Muscle of leg (tissue), 16 donors: ENCODE measurements at places on chromosomes 7 and 10. TPM values are rescaled to one million over a fixed set of nuclear protein-coding genes. Genes with fewer than 3 reads are reported as not detected.

Gene PDZD7
- 1.2 TPM for total RNA-seq

Gene TRIM4
- total RNA-seq, result 16.5 TPM

Gene ANKRD61
- 0.22 TPM for total RNA-seq

Gene COL28A1
- 0.75 TPM for total RNA-seq

Gene LBX1
- 3.3 TPM for total RNA-seq

Gene MYOZ1
- total RNA-seq, result 552 TPM

DNA sequence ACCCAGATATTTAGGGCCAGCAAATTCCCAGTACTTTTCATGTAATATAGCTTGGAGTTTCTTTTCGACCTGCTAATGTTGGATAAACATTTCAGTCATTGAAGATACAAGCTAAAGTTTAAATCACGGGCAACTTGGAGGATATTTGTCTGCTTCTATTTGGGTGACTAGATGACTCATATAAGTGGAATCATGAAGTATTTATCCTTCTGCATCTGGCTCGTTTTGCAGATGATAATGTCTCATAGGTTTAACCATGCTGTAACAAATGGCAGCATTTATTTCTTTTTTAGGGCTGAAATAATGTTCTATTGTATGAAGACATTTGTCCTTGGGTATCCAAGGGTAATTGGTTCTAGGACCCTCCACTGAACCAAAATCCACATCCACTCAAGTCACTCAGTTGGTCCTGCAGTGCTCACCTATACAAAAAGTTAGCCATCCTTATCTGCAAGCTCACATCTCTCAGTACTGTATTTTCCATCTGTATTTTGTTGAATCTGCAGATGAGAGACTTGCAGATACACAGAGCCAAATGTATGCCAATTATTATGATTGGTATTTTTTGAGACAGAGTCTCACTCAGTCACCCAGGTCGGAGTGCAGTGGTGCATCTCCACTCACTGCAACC is 187.2 kb upstream of the CSTF2T start:
- no peak overlapping the region for H3K4me3 ChIP-seq
- DNase-seq, result no peak
- H3K27me3 ChIP-seq, result no peaks in the 10 kb centered on the region
- H3K4me1 ChIP-seq, result no peaks in the 10 kb centered on the region
- H3K27ac ChIP-seq, result no peak overlapping the region

DNA sequence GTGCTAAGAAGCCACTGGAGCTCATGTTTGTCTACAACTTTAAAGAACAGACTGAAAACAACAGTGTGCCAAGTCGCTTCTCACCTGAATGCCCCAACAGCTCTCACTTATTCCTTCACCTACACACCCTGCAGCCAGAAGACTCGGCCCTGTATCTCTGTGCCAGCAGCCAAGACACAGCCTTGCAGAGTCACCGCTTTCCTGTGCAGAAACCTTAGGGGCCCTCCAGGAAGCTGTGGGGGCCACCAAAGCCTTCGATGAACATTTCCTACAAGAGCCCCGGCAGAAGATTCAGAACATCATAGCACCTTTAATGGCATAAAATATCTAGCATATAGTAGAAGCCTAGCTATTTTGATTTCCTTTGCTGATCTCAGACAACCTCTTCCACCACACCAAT is 88.0 kb upstream of the PRSS58 start:
- H3K36me3 ChIP-seq, result no peaks in the 10 kb centered on the region
- no peak overlapping the region for H3K4me3 ChIP-seq
- no peaks in the 10 kb centered on the region for H3K4me1 ChIP-seq
- H3K27me3 ChIP-seq, result no peaks in the 10 kb centered on the region

DNA sequence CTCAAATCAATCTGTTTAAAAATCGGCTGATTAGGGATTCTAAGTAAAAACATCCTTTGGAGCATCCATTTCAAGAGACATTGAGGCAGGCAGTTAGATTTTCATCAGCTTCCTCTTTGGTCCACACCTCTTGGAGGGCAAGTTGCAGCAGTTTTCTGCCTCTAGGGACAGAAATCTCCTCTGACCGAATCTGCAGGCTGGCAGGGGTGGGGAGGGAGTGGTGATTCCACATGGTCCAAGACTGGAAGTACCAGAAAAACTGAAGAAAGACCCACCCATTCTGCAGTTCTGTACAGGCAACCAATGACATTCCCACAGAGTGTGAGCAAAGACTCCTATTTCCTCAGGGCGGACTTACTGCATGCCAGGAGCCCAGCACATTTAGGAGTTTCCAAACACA is 29.0 kb downstream of the FGFBP3 start:
- no peak overlapping the region for H3K4me3 ChIP-seq
- peak; percentile 27 for DNase-seq
- H3K36me3 ChIP-seq, result no peaks in the 10 kb centered on the region
- peaks cover 5% of the 10 kb centered on the region for H3K27me3 ChIP-seq
- peaks cover 15% of the 10 kb centered on the region for H3K4me1 ChIP-seq
- no peak overlapping the region for H3K27ac ChIP-seq

GRCh38 chr7:112484671-112485167 is 3.9 kb downstream of the LSMEM1 start:
- peaks cover 12% of the 10 kb centered on the region for H3K4me1 ChIP-seq
- peak overlapping the region; percentile 60 for H3K27ac ChIP-seq

DNA sequence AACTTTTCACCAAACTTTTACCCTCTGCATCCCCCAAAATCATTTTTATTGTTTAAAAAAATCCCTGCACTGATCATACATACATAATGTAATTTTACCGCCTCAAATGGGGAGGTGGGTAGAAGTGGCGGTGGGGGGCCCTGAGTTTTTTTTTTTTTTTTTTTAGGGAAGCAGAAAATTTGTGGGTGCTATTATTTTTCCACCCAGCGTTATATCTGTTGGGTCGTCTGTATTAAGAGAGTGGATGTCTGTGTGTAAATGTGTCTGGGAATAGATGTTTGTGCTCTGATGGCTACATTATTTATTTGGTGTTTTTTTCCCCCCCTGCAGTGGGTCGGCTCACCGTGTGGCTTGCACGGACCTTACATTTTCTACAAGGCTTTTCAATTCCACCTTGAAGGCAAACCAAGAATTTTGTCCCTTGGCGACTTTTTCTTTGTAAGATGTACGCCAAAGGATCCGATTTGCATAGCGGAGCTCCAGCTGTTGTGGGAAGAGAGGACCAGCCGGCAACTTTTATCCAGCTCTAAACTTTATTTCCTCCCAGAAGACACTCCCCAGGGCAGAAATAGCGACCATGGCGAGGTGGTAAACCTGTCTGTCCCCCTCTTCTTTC is 438 bp downstream of the ARID5B start:
- no peaks in the 10 kb centered on the region for H3K36me3 ChIP-seq
- H3K4me3 ChIP-seq, result peak overlapping the region; percentile 90
- H3K27me3 ChIP-seq, result no peaks in the 10 kb centered on the region
- peaks cover 12% of the 10 kb centered on the region for H3K4me1 ChIP-seq
- H3K27ac ChIP-seq, result peak overlapping the region; percentile 98

GRCh38 chr10:2874963-2875362 is 192.4 kb upstream of the PFKP start:
- no peaks in the 10 kb centered on the region for H3K27me3 ChIP-seq
- no peaks in the 10 kb centered on the region for H3K4me1 ChIP-seq
- no peak overlapping the region for H3K27ac ChIP-seq
- no peak for DNase-seq

DNA sequence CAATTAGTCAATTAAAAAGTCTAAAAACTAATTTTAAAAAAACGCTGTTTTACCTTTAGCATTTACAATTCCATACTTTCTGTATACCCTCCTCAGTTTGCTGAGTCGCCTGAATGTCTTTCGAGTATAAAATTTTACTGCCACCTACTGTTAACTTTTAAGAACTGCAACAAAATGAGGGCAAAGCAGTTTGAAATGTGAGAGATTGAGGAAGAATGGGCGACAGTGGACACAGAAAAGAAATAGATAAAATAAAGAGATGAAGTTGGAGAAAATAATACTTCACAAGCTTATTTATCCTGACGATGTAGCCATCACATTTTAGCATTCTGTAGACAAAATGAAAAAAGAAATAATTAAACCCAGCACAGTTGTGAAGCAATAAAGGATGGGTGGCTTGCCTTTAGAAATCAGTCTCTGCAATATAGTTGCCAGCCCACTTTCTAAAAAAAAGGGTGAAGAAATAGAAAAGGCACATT is 110.8 kb upstream of the PTN start:
- no peaks in the 10 kb centered on the region for H3K27me3 ChIP-seq
- DNase-seq, result peak; percentile 84
- peaks cover 5% of the 10 kb centered on the region for H3K4me1 ChIP-seq
- no peaks in the 10 kb centered on the region for H3K36me3 ChIP-seq
- no peak overlapping the region for H3K4me3 ChIP-seq

DNA sequence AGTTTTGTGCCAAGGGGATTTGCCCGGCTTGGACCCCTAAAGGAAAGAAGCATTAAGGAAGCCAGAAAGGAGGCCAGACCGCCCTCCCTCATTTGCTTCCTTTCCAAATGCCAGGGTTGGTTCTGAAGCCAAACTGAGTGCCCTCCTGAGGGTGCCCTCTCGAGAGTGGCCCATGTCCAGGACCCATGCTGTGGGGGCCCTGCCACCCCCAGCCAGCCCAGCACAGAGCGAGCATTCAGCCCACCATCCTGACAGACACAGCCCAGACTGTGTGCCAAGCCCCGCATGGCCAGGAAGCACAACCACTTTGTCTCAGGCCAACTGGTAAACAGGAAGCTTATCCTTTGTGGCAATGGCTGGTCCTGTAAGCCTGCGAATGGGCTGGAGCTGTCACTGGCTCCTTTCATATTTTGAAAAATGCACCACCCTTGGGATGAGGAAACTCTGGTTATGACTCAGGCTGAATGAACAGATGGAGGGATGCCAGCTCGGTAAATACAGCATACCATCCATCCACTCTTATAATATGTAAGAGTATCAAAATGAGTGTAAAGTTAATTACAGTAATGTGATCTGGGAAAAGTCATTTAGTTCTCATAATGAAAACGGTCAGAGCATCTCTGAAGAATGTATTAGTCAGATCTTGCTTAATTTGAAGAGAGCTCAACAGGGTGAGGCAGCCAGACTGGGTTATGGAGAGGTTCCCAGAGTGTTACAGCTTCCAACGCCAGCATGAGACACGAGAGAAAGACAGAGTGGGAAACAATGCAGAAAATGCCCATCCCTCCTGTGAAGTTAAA is 65.0 kb downstream of the STK17A start:
- peak; percentile 76 for DNase-seq
- H3K4me1 ChIP-seq, result peaks cover 40% of the 10 kb centered on the region
- peak overlapping the region; percentile 89 for H3K27ac ChIP-seq
- peaks cover 38% of the 10 kb centered on the region for H3K36me3 ChIP-seq
- no peaks in the 10 kb centered on the region for H3K27me3 ChIP-seq

- no peaks in the 10 kb centered on the region for H3K27me3 ChIP-seq
- no peak overlapping the region for H3K27ac ChIP-seq
- H3K4me1 ChIP-seq, result no peaks in the 10 kb centered on the region
- DNase-seq, result no peak
- H3K36me3 ChIP-seq, result no peaks in the 10 kb centered on the region
- H3K4me3 ChIP-seq, result no peak overlapping the region
Measured at GRCh38 chr7:134827436-134827835, 48.0 kb downstream of the CALD1 start.

DNA sequence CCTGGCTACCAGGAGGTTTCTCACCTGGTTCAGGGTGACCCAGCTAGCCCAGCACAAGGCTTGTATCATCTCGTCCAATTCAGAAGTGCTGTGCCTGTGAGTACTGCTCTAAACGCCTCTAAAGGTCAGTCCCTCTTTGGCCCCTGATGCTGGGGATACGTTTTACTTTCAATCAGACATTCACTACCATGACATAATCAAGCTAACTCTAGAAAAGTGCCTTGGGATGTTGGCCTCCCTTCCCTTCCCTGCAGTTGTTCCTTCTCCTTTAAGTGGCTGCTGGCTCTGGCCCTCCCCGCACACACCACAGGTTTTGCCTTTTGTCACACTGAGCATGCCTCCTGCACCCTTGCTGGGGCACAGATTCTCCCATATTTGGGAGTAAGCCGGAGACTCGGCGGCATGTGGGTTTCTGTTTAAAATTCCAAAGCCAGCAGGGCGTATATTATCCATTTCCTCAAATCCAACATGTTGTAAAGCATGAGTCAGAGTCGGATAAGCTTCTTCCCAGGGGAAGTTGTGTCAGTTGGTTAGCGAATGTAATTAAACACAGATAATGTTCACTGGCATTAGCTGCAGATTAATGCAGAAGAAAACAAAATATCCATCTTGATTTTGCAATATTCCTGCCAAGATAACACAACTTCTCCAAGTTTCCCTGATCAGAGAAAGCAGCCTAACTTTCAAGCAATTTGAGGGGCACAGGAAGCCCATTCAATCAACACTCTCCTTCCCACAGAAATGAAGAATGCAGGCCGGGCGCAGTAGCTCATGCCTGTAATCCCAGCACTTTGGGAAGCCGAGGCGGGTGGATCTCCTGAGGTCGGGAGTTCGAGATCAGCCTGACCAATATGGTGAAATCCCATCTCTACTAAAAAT is 31.8 kb upstream of the VCL start:
- peak overlapping the region; percentile 94 for H3K27ac ChIP-seq
- peak; percentile 95 for DNase-seq
- H3K27me3 ChIP-seq, result no peaks in the 10 kb centered on the region
- peaks cover 34% of the 10 kb centered on the region for H3K4me1 ChIP-seq

DNA sequence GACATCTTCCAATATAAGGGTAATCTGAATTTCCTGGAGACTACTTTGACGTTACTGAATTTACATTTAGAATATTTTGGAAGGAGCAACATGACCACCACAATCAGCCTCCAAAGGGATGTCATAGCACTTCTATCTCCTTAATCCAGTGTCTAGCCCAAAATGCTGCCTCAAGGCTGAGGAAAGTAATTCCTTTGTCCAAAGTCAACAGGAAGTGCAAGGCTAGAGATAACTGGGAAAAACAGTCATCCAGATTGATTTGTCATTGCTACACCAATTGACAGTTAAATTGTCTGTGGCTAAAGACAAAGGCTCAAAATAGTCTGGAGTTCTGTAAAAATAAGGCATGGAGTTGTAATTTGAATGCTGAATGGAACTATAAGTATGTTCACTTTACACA is 3.9 kb upstream of the TFPI2 start:
- no peak for DNase-seq
- H3K36me3 ChIP-seq, result no peaks in the 10 kb centered on the region
- H3K4me3 ChIP-seq, result no peak overlapping the region
- H3K4me1 ChIP-seq, result peaks cover 2% of the 10 kb centered on the region

DNA sequence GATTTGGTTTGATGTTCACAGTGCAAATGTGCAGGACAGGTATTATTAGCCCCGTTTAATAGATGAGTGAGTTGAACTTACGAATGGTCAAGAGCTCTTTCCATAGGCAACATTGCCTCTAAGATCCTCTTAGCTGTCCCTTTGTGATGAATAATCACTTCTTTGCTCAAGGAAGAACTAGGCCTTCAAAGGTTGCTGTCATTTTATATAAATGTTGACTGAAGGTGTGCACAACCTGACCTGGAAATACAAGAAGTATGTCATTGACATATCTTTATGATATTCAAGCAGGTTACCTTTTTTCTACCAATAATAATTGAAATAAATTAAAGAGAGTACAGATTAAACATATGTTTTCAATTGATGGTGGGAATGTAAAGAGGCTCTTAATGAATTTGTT is 48.5 kb upstream of the GLCCI1 start:
- no peaks in the 10 kb centered on the region for H3K4me1 ChIP-seq
- no peak for DNase-seq
- no peaks in the 10 kb centered on the region for H3K27me3 ChIP-seq
- H3K4me3 ChIP-seq, result no peak overlapping the region

DNA sequence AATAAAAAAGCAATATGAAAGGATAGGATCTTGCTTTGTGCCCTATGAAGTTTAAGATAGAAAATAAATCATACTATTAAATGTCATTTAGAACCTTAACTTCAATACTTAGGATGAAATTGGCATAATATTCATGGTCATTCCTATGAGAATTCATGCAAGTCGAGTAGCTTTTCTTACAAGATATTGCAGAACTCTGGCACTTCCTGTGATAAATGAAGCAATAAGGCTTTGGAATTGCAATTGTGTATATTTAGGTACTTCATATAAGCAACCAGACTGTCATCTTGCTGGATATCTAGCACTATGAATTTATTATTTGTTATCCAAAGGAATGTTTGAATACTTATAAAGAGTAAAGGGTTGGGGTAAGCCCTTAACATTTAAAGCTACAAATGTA is 116.5 kb downstream of the ZNF438 start:
- no peaks in the 10 kb centered on the region for H3K27me3 ChIP-seq
- DNase-seq, result no peak
